ENCODE measurements at places on chromosomes 3 and 15.

DNA sequence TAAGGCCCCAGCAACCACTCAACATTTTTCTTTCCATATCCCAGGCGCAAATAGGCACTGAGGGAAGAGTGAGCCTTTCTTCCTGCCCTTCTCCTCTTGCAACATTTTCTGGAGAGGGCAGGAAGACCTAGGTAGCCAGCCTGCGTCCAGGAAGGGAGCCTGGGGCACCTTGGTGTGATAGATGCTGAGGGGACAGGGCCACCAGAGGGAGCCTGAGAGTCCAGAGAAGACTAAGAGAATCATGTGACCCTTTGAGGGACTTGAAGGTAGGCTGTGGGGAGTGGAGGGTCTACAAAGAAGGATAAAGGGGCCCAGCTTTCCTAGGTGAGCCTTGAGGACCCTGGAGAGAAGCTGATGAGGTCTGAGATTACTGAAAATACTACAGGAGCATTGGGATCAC is 346.6 kb downstream of the CNTN6 start:
- no peak for DNase-seq

DNA sequence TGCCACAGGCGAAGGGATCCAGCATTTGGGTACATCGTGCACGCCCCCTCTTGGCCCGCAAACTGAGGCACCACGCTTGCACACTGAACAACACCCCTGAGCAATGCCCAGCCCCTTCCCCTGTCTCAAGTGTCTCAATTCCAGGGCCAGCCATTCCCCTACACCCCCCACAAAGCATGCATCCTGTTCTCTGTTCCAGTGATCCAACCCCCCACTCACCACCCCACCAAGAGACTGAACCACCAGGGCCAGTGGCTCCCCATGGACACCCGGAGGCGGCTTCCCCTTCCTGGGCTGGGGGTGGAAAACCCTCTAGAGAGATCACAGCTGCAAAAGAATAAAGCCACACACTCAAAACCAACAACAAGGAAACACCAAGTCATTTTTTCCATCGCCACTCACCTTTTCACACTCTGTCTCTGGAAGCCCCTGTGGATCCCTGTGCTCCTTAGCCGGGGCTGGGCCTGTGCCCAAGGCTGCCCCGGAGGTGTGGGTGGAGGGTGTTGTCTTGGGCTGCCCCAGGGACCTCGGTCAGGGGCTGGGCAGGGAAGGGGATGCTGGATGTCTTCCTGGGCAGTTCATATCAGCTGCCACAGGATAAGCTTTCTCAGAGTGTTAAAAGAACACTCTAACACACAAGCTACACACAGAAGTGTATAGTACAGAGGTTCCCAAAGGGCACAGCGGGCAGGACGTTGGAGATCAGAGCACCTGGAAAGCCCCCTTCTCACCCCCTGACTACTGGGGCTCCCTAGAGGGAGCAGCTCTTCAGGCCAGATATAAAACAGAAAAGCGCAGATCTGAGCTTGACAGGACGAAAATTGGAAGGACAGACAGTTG is 92.5 kb downstream of the CHSY1 start:
- DNase-seq = no peak

- DNase-seq = no peak
These were observed 3.3 kb downstream of the LINS1 start for GRCh38 chr15:100598655-100599054.

DNA sequence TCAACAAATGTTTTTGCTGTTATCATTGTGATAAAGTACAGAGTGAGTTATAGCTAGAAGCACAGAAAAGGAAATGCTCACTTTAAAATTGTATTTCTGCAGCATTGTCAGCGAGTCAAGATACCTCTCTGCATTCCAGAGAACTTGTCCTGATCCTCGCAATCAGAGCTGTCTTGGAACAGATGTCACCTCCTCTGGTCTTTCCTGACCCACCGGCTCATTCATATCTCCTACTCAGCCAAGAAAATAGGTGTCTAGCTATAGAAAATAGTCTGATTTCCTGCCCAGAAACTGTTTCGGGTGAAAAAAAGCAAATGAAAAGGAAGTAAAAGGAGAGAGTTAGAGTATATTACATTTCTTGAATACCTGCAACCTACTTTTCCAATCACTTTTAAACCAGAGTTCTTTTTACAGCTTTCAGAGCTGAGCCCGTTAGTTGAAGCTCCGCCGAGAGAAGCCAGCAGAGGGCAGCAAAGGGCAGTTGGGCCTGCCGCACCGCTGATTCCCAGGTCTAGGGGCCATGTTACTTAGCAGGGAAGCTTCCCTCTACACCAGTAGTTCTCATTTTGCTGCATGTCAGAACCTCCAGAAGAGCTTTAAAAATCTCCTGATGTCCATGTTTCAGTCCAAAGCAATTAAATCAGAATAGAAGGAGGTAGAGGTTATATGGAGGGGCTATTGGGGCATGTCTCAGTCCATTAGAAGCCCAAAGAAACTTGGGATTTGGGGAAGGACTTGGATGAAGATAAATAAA is 185.7 kb upstream of the THRB start:
- no peak for DNase-seq

DNA sequence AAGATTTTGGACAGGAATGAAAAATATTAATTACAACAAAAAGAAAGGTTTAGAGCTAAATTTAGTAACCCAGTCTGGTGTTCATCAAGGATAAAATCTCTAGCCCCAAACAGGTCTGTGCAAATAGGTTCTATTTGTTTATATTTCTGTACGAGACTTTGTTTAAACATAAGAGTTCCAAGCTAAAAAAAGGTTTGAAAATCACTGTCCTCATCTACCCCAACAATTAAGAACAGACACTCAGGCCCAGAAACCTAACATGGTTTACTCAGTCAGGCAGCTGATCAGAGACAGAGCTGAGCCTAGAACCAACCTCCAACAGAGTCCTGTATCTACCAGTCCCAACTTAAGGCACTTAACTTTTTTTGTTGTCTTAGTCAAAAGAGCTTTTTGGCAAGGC is 49.3 kb downstream of the SNX4 start:
- no peak for DNase-seq

GRCh38 chr15:55343168-55343567 is 24.1 kb downstream of the PIGB start:
- DNase-seq = no peak

DNA sequence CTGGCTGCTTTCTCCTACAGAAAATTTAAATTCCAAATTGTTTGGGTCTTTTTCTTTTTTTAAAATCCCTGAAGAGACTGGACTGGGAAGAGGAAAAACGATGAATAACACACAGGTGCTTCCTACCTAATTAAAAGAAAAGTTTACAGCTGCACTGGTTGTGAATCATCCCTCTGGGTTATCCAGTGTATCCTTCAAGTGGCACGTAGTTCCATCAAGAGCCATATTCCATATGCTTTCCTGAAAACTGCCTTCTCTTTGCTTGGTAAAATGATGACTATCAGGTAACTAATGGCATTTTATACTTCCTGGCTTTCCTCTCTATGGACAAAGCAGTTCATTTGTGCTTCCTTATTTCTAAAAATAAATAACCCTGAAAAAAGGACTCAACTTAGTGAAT is 123.2 kb downstream of the MAGI1 start:
- DNase-seq = no peak

DNA sequence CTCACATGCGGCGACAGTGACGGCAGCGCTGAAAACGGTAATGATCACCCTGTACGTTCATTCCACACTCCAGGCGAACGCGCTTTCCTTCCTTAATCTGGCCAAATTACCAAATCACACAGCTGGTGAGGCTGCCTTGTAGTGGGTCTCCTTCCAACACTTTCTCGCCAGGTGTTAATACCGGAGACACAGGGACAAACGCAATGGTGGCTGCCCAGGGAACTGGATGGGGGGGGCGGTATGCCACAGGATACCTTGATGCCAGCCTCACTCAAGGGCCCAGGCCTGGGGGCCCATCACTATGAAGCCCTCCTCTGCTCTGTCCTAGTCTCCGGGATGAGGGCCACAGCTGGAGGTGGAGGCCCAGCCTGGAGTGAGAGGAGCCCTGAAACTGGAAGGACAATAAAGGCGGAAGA is 1.4 kb upstream of the CAMK2N2 start:
- no peak for DNase-seq

- DNase-seq = no peak
These were observed 11.7 kb downstream of the MRPS22 start for GRCh38 chr3:139355476-139355875.

DNA sequence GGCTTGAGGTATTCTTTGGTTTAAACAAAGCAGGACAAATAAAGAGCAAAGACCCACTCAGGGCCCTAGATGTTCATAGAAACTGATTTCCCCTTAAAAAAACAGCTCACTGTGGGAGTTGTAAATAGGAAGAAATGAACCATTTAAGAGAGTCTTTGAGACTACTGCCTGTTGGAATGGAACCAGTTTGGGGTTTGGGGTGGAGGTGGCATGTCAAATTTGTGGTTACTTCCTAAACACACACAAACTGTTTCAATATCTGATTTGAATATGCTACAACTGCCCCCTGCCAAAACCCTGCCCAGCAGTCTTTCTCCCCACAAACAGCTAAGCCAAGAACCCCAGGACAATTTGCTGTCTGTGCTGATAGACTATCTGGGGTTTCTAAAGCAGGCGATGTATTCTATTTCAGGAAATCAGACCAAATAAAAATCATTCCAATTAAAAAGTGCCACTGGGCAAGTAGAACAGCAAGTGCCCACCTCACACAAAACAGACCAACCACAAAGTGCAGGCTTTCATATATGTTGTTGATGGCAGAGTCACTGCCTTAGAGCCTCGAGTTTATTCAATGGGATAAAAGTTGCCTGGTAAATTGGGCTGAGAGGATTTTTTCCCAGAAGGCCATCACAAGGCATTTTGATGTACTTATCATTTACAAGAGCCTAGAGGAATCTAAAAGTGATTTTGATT is 293.9 kb upstream of the PROK2 start:
- DNase-seq = no peak

- no peak for DNase-seq
These were observed 101.2 kb upstream of the ETV5 start for GRCh38 chr3:186209810-186210752.

GRCh38 chr3:47011371-47011770 is 31.9 kb downstream of the NBEAL2 start:
- no peak for DNase-seq

DNA sequence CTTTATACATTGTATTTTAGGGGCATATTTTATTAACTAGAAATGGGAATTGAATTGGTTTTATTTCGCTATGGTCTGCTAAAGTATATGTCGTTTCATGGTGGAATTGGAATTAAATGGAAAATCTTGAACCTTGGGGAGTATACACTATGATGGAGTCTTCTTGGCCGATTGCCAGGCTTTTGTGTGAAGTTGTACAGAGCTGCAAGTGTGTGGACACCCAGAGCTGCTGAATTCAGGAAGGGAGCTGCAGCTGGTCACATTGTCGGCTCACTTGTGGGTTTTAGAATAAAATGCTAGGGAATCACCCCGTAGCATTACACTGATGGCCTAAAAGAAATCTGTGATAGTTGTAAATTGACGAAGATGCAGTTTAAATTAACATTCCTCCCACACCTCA is 35.1 kb downstream of the USP3 start:
- DNase-seq = no peak

GRCh38 chr3:194269610-194270145 is 81.5 kb downstream of the CPN2 start:
- DNase-seq = no peak

- no peak for DNase-seq
These were observed 42.0 kb upstream of the SPTSSB start for GRCh38 chr3:161413127-161413854.

- DNase-seq = no peak
These were observed 29.6 kb downstream of the MGLL start for GRCh38 chr3:127792541-127793292.

GRCh38 chr15:57398336-57398735 is 22.0 kb downstream of the CGNL1 start:
- no peak for DNase-seq

DNA sequence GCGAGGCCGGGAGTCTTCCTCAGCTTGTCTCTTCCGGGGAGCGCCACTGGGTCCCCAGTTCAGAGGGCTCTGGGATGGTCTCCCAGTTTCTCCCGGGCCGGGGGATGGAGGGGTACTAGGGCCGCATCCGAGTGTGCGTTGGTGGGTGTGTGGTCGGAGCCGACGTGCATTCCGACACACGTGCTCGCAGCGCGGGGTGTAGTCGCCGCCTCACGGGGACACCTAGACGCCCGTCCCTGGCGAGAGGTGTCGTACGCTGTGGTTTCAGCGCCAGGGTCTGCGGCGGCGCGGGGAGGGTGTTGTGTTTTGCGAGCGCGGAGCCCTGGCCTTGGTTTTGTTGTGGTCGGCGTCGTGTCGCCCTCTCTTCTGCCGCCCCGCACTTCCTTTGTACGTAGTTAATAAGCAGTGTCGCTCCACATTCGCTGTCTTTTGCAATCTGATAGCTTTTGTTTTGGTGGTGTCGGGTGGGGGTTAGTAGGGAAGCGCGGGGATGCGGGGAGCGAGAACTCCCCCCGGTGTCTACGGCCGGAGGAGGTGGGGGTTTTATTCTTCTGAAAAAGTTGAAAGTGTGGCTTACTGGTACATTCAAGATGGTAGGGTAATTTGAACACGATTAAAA is 2.2 kb downstream of the IGF1R start:
- no peak for DNase-seq

GRCh38 chr15:62306851-62307504 is 141.9 kb upstream of the C2CD4B start:
- no peak for DNase-seq

GRCh38 chr3:60048447-60048848 is 998.6 kb upstream of the CFAP20DC start:
- DNase-seq = peak; percentile 1

DNA sequence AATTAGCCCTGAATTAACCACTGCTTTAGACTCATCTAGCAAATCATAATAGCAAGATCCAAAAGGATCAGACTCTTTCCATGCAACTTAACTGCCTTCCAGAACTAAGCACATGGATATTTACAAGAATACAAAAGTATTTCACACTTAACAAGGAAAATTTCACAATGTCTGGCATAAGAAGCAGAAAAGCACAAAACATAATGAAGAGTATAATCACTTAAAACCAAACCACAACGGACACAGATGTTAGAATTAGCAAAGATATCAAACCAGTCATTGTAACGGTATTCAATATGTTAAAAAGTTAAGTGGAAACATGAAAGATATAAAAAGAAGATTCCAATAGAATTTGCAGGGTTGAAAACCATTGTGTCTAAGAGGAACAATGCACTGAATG is 51.5 kb upstream of the COL6A6 start:
- no peak for DNase-seq

DNA sequence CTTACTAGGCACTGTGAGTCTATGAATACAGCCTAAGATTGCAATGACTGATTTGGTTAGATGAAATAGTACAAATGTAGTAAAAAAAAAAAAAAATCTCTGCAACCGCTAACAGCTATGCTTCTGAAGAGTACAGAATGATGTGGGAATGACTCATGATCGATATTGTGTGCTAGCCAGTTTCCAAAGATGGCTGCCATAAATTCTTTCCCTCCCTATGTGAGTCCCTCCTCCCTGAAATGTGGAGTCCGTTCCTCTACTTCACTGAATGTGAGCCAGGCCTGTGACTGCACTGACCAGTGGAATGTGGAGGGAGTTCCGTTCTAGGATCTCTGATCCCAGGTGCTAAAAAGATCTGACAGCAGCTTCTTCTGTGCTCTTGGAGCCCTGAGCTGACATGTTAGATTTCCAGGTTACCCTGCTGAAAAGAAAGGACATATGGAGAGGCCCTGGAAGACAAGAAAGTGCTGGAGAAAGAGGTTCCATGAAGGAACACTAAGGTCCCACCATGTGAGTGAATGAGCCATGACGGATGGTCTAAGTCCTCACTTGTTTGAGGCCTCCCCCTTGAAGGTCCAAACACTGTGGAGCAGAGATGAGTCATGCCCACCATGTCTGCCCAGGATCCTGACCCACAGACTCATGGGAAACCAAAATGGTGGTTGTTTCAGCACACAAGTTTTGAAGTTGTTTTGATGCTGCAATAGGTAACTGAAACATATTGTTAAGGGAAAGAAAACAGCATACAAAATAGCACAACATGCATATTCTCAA is 46.3 kb downstream of the DGKG start:
- no peak for DNase-seq

- DNase-seq = no peak
These were observed 187.4 kb downstream of the FOXP1 start for GRCh38 chr3:71395927-71396695.
